Left ventricle myocardium superior (tissue), 1 donor: ENCODE measurements at places on chromosomes 4 and X. TPM values are rescaled to one million over a fixed set of nuclear protein-coding genes. Genes with fewer than 3 reads are reported as not detected.

DNA sequence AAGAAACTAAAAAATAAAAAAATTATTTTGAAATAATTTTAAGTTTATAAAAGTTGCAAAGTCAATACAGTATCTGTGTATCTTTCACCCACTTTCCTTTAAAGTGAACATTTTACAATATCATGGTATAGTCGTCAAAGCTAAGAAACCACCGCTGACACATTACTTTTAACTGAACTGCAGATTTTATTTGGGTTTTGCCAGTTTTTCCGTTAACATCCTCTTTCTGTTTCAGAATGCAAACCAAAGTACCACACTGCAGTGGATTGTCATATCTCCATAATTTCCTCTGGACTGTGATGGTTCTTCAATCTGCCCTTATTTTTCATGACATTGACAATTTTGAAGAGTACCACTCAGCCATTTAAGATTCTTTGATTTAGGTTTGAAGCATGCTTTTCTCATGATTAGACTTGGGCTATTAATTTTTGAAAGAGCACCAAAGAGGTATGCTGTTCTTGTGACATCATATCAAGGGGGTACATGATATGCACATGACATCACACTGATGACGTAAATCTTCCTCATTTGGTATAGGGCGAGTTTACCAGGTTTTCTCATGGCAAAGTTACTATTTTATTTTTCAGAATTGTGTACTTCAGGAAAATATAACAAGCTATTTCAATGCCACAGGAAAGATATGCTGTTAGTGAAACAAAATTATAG lies 3.6 kb upstream of the CXCL1 start:
- DNase-seq: no peak

DNA sequence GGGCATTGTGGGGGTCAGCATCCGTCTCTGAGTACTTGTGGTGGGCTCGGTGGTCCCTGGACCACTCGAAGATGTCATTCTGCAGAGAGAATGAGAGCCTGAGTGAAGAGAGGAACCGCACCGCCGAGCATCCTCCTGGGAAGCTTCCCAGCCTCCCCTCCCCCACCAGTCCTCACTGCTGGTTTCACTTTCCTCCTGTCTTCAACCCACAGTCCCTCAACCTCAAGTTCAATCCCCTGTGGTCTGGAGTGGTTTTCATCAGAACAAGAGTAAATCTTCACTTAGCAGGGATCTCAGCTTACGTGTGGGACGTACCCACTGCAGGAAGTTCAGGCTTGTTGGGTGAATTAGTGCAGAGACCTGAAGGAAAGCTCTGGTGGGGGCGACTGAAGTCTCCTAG lies 117.8 kb downstream of the SCD5 start:
- DNase-seq: no peak

- DNase-seq: no peak
Measured at GRCh38 chrX:71239781-71240180, 14.2 kb downstream of the ZMYM3 start.

DNA sequence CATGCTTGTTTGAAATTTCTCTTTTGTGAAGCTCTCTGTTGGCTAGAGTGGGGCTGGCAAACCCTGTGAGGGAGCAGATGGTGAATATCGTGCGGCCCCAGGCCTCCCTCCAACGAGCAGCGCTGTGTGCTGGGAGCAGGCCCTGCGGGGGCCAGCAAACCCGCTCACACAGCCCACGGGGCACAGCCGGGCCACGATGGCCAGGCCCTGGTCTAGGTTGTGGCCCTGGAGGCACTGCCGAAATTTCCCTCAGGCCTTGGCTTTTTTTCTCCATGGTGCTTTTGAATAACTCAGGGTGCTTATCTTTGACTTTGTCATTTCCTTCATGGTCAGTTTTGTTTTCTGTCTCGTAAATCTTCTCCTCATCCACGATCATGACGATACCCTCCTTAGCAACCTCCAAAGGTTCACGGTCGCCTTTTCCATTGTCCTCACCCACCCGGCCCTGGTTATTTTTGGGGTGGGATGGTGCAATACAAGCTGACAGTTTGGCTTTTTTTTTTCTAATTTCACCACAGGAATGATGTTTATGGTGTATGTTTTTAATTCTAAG lies 20.7 kb downstream of the PCGF3 start:
- no peak for DNase-seq

GRCh38 chr4:142846108-142846728 lies at the start of gene INPP4B:
TSS of gene INPP4B (minus strand) at chr4:142846301.
- peak; percentile 70 for DNase-seq

GRCh38 chr4:57763070-57763469 lies 652.9 kb upstream of the IGFBP7 start:
- no peak for DNase-seq

DNA sequence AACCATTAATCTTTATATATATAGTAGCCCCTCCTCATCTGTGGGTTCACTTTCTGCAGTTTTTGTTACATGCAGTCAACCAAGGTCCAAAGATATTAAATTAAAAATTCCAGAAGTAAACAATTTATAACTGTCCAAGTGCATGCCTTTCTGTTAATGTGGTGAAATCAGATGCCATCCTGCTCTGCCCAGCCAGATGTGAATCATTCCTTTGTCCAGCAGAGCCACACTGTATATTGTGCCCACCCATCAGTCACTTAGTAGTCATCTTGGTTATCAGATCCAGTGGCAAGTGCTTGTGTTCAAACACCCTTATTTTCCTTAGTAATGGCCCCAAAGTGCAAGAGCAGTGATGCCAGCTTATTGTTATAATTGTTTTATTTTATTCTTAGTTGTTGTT lies 17.2 kb upstream of the PRDM5 start:
- DNase-seq: no peak

- DNase-seq: no peak
Measured at GRCh38 chrX:116170511-116170910, at the start of gene AGTR2. TSS of gene AGTR2 (plus strand) at chrX:116170744. CDS start at chrX:116172281, 1,537 bp downstream.

GRCh38 chrX:131724292-131724691 lies 180.4 kb downstream of the OR13H1 start:
- DNase-seq: no peak

- DNase-seq: no peak
Measured at GRCh38 chr4:175823015-175823742, 11.1 kb upstream of the GPM6A start.

DNA sequence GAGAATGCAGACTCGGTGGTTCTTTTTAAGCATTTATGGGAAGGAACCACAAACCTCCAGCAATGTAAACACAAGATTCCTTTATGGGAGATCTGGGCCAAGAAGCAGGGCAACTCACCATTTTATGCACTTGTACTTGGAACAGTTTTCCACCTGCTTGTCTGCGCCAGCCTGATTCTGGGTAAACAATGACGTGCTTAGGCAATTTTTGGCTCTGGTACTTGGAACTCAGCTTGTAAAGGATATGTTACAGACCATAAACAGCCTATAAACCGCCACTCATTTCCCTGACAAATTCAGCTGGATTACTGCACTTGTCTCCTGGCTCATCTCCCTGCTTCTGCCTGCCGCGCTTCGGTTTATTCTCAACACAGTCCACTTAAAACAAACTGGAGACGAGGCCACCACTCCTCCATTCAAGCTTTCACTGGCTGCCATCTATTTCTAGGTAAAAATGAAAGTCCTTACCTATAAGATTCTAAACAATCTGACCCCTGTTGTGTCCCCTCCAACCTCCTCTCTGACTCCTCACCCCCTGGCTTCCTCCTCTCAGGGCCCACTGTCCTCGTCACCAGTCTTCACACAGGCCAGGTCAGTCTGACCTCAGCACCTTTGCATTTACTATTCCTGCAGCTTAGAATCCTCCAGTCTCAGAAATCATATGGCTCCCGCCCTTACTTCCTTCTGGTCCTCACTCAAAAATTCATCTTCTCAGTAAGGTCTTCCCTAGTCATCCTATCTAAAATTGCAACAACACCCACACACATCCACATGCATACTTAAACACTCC lies 205.9 kb upstream of the GALNT7 start:
- DNase-seq: no peak

DNA sequence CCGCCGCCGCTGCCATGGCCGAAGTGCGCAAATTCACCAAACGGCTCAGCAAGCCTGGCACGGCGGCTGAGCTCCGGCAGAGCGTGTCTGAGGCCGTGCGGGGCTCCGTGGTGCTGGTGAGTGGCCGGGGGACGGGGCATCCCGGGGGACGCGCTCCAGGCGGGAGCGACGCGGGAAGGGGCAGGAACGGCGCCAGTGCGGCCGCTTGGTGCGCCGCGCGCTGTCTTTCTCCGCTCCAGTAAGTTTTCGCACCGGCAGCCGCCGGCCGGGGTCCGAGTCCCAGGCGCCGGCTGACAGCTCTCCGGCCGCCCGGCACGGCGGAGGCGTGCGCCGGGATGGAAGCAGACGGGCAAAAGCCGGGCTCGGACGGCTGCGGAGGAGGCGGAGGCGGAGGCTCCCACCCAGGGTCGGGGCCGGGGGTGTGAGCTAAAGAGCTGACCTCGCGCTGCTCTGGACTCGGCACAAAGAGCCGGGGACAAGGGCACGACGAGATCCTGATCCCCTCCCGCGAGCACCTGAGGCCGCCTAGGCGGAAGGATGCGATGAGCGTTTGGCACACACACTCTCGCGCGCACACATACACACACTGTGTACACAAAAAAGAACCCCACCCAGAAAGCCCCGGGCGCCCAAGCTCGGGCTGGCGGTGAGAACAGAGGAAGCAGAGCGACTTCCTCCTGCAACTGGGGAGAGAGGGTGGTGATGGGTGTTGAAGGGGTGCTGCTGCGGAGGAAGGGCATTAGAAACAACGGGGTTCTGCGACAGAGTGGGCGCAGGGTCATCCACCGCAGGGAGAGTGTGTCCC lies 545 bp downstream of the DOCK11 start:
- peak; percentile 71 for DNase-seq

DNA sequence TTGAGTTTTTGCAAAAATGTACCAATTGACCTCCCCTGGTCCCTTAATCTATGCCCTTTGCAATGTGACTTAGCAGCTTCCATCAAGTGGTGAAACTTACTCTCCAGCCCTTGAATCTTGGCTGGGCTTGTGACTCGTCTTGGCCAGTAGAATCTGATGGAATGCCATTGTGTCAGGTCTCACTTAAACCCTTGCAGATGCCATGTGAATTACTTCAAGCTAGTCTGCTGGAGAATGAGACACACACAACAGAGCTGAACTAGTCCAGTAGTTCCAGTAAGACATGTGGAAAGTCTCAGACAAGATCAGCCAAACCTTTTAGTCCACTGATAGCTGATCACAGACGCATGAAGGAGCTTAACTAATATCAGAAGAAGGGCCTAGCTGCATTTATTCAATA lies 567.8 kb upstream of the CPEB2 start:
- no peak for DNase-seq

DNA sequence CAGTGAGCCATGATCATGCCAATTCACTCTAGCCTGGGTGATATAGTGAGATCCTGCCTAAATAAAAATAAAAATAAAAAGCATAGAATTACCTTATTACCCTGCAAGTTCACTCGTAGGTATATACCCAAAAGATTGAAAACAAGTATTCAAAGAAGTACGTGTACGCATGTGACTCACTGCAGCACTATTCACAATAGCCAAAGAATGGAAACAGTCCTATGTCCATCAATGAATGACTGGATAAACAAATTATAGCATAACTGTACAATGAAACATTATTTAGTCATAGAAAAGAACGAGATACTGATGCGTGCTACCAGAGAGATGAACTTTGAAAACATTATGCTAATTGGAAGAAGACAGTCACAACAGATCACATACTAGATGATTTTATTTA lies 204.6 kb upstream of the DIAPH2 start:
- DNase-seq: no peak

- no peak for DNase-seq
Measured at GRCh38 chr4:182684796-182685195, 232.4 kb downstream of the DCTD start.

- no peak for DNase-seq
Measured at GRCh38 chrX:65781845-65782244, 114.4 kb downstream of the MSN start.

DNA sequence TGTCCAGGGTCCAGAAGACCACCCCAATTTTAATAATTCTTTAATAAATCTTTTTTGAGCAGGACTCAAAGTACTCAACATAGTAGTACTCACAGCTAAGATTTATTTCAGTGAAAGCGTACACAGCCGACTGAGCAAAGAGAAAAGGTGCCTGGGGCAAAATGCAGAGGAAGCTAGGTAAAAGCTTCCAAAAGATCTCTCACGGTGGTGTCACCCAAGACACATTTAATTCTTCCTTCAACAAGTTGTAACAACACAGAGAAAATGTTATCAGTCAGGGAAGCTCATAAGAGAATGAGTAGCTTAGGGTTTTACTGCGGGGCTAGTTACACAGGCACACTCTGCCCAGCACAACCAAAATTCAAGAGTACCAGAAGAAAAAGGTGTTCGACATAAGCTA lies 201.1 kb downstream of the OPHN1 start:
- no peak for DNase-seq

- no peak for DNase-seq
Measured at GRCh38 chr4:40118861-40119260, 62.2 kb downstream of the N4BP2 start.

DNA sequence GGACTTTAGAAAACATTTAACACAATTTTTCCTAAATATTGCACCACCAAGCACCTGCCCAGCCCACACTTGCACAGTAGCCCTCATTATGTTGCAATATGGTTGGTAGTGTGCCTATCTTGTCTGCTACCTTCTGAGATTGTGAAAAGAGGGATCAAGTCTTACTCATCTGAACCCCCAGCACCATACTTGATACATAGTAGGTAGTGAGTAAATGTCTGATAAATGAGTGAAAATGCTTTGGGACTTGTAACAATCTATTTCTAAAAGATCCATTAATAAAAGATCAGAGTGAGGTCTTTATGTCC lies 118.4 kb upstream of the MED14 start:
- no peak for DNase-seq

The ADGRG2 gene
- total RNA-seq: 0.17 TPM

The ZIC3 gene
- not detected for total RNA-seq

The SLC30A9 gene
- total RNA-seq: 75.4 TPM

The AKAP14 gene
- total RNA-seq: not detected

The RHOXF2B gene
- total RNA-seq: not detected

The SPACA5 gene
- not detected for total RNA-seq

The UGT2B10 gene
- not detected for total RNA-seq
